Activated CD4-positive, alpha-beta T cell treated with anti-CD3 and anti-CD28 coated beads, Interleukin-10, Interleukin-2, amounts not matched to agents 100 ng/mL and 50 ng/mL, durations not matched to agents 16 hours and 8 hours (primary cell): ENCODE measurements at places on chromosomes 4 and X.

GRCh38 chr4:141066690-141067089 is 66.6 kb downstream of the RNF150 start:
- DNase-seq: no peak

DNA sequence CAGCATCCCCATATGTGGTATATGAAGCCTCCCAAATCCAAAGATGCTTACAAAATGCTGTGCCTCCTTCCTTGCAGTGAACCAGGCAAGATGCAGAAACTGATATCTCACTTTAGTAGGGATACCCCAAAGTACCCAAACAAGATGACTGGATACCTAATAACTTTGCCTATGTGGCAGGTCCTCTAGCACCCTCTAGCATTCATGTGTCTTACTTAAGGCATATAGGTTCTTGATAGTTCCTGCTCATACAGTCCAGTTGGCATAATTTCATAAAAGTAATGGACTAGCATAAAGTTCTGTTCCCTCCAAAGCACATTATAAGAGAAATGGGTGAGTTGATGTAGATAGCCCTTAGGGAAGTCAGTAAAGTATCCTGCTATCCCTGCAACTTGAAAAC is 36.8 kb upstream of the SPP1 start:
- DNase-seq: no peak

DNA sequence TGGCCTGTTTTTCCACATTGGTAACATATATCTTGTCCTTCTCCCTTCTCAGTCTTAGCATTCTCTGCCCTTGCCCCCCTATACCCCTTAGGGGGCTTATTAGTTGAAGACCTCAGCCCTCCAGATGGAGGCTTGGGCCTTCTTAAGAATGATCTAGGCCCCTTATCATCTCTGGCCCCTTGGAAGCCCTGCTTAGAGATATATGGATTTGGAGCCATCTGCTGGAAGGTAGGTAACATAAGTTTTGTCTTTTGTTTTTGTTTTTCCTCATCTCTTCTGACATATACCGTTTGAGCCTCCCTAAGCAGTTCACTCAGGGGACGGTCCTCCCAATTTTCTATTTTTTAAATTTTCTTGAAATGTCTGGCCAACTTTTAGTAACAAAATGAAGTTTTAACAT is 48.3 kb upstream of the NAP1L2 start:
- peak; percentile 6 for DNase-seq

- DNase-seq: no peak
These were observed 975.2 kb downstream of the STIM2 start for GRCh38 chr4:27835851-27836250.

- no peak for DNase-seq
These were observed 953.4 kb upstream of the IGFBP7 start for GRCh38 chr4:58063404-58064160.

DNA sequence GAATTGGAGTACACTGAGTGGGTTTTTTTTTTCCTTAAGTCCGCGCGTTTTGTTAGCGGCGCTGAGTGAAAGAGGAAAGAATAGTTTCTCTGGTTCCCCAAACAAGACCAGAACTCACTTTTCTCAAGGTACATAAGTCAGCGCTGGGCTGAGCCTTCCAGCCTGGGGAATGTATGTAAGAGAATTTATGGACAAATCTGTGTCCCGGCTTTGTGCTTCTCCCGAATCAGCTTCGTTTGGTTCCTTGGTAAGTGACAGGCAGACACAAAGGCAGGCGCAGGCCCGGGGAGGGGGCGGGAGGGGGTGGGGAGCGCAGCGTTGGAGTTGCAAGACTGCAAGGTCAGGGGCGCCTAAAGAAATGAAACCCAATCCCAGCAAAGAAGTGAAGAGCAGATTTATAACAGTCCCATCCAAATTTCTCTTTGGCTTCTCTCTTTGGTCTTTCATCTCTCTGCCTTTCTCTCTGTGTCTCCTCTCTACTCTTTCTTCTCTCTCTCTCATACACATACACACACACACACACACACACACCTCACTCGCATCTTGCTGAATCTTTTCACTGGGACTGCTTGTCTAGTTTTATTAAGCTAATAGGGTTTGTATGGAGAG is 981 bp downstream of the TET2 start:
- peak; percentile 39 for DNase-seq

GRCh38 chrX:31397119-31397518 is 325.3 kb upstream of the FTHL17 start:
- no peak for DNase-seq

DNA sequence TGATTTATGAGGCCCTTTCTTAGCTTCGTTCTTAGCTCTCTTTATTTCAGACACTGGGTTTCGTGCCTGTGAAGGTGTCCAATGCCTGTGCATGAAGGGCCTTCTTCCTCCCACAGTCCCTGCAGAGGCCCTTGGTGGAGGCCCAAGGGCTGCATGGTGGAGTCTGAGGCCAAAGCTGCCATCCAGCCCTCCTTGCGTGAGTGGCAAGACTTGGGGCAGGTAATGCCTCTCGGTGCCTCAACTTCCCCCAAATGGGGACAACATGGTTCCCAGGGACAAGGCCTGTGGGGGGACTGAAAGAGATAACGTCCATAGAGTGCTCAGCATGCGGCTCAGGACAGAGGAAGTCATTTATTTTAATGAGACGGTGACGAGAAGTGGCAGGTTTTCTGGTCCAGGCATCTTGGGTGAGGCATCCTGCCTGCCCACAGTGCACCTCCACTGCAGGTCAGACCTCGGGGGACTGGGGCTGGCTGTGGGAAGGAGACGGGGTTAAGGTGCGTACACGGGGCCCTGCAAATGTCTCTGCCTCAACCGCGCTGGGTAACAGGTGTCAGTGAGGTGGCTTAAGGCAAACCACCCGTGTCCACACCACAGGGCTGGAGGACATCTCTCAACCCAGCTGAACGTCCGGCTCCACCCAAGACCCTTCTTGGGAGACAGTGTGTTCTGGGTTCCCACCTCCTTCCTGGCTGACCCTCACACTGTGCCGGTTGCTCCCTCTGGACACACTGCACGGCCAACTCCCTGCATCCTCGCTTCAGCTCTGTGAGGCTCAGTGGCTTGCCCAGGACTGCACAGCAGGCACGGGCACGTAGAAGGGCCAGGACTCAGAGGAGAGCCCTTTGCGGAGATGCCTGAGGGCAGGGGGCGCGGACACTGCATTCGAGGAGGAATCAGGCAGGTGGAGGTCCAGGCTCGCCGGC is 50.5 kb downstream of the PSAPL1 start:
- DNase-seq: no peak

DNA sequence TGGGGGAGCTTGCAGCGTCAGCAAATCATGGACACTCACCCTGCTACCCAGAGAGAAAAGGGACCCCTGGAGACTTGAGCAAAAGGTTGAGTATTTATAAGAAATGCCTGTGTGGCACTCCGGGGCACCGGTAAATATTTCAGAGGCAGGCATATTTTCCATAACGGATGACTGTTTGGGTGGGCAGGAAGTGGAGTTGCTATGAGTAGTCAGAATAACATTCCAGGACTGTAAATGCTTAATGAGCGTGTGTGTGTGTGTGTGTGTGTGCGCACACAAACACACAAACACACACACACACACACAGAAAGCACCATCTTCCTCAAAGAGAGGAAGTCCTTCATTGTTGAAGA is 74.6 kb downstream of the MXRA5 start:
- DNase-seq: no peak

GRCh38 chrX:130173190-130173895 is 1.6 kb downstream of the RAB33A start:
- peak; percentile 85 for DNase-seq

DNA sequence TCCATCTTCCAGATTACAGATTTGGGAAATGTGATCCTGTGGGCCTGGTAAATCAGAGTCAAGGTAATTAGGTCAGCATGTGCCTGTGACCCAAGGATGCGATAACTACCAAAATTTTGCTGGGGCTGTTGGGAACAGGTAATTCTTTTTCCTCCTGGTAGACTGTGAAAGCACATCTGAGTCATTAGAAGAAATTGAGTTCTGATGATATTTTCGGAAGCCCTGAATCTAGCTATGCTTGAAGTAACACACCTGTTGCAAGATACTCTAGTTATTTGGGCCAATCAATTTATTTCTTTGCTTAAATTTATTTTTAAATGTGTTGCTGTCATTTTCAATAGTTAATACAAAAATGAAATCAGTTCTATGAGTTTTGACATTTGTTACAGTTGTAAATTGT is 903.6 kb downstream of the RPA4 start:
- DNase-seq: no peak

- DNase-seq: no peak
These were observed 9.0 kb downstream of the BMP3 start for GRCh38 chr4:81039351-81039972.

- DNase-seq: no peak
These were observed 38.2 kb upstream of the MYOZ2 start for GRCh38 chr4:119097282-119097900.

GRCh38 chrX:30141966-30142365 is 73.4 kb upstream of the MAGEB2 start:
- DNase-seq: peak; percentile 43

DNA sequence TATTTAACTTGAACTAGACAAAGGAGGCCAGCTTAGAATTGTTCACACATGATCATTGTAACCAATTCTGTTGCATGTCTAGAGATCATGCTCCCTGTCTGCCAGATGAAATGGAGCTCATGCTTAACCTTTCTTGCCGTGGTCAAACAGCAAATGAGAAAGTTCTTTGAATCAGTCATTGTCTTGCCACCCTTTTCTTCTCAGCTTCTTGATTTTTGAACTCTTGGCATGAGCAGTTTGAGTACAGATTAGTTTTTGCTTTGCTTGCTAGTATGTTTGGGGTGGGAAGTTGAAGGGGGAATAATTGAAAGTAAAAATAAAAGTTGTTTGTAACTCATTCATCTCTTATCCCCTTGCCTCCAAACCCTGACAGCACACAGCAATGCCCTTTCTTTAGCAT is 4.7 kb downstream of the MTM1 start:
- peak; percentile 59 for DNase-seq

DNA sequence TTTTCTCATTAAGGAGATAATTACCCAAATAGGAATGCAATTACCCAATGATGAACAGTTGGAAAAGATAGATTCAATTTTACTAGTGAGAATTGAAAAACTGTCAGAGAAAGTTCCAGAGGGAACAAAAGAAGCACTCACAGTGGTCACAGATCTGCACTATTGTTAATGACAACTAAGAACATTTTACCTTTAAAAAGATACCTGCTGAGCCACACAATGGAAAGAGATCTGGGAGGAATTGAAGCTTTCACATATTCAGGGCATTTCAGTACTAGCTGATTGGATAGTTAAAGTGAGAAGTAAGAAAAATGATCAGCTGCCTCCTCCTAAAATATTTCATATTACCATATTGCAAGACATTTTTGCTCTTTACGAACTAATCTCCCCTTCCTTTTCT is 1822.2 kb downstream of the STIM2 start:
- DNase-seq: no peak

GRCh38 chrX:101550362-101550750 is at the start of gene ARMCX1:
ARMCX1 (plus strand) TSS chrX:101550547; CDS start chrX:101552931, 2,384 bp downstream.
- peak; percentile 26 for DNase-seq

GRCh38 chr4:171279131-171279530 is 534.1 kb upstream of the GALNTL6 start:
- DNase-seq: no peak

- peak; percentile 56 for DNase-seq
These were observed 487 bp downstream of the HMGB2 start for GRCh38 chr4:173333658-173334084.

- DNase-seq: no peak
These were observed 38.1 kb upstream of the CLDN24 start for GRCh38 chr4:183360161-183360919.

DNA sequence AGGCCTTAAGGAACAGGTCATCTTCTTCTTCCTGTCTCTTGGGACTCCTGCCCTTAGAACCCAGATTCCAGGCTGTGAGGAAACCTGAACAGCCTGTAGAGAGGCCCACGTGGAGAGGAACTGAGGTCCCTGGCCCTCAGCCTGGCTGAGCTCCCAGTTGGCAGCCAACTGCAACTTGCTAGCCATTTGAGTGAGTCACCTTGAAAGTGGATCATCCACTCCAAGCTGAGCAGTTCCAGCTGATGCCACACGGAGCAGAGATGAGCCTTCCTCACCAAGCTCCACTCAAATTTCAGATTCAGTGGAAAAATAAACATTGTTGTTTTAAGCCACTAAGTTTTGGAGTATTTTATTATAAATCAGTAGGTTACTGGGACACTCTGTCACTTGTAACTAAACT is 392.5 kb downstream of the BCOR start:
- DNase-seq: peak; percentile 9

DNA sequence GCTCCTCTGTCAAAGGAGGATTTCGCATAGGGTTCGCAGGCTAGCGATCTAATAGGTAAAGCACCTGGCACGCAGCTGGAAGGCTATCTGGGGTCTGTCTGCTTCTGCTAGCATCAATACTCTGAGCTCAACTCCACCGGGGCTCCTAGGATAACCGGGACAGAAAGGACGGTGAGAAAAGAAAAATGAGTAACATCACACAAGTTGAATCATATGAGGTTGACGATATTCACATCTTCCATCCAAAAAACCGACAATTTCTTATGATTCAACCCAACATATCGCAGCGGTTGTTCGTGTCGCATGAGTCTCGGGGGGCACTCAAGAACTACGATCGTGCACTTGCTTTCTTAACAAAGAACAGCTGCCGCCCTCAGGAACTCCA is 1.8 kb downstream of the PROM1 start:
- DNase-seq: no peak

DNA sequence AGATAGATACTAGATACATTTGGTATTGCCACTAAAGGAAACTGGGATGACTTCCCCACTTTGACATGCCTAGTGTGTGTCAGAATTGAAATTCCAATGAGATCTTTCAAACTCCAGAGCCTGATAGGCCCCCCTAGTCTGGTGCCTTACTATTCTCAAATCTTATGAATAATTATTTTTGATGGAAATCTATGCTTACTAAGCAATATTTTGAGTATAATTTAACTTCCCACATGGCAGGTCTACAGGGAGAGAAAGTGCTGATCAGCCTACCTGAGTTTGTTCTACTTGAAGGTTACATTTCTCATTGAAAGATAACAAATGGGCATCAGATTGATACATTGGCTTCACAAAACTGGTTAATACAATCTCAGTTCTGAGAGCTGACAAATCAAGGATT is 415.7 kb upstream of the BOD1L1 start:
- DNase-seq: no peak

GRCh38 chrX:112631892-112632291 is 47.8 kb downstream of the LHFPL1 start:
- no peak for DNase-seq

DNA sequence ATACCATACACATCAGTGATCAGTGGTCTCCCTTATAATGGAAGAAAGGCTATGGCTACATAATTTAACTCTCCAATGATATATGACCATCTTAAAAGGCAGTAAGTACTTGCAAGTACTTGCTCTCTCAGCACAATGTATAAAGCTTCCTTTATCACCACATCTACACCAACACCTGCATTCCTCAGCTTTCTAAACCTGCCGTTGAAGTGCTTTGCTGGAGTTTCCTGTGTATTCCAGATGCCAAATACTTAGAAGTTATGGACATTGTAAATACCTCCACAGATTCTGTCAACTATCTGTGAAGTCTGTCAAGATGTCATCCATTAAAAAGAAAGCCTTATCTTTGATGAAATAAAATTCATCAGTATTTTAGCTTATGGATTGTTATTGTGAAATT is 335.0 kb upstream of the GALNTL6 start:
- DNase-seq: no peak
